ENCODE measurements at places on chromosomes 13 and 19.

DNA sequence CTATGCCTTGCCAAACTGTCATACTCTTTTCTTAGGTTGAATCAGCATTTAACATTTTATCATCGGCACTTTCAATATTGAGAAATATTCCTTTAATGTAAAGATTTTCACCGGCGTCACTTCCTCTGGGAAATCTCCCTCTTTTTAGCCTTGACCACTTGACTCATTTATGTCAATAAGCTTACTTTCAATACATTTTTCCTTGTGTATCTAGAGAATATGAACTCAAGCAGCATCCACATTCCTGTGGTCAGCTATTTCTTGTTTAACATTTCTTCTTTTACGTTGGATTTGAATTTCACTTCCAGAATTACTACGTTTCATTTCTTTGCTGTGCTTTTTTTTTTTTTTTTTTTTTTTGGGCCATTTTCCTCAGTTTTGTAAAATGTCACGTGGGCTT, 271.2 kb upstream of the HTR2A start:
- DNase-seq: no peak

DNA sequence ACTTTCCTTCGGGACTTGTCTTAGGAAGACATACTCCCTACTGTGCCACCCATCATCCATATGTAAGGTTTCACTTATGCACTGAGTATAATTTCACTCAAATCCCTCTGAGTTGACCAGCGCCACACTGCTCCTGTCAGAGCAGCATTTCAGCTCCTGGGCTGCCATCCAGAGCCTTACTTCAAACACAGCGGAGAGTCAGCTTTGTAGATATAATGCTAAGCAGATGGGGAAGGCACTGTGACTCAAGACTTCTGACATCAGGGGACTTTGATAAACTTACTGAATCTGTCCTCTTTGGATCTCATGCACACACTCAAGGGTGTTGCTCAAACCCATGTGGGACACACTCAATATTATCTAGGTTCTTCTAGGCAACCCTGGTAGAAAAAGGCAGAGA, 34.9 kb downstream of the DOCK9 start:
- DNase-seq: no peak

GRCh38 chr19:10517760-10518443, 655 bp upstream of the S1PR5 start:
- DNase-seq: no peak

DNA sequence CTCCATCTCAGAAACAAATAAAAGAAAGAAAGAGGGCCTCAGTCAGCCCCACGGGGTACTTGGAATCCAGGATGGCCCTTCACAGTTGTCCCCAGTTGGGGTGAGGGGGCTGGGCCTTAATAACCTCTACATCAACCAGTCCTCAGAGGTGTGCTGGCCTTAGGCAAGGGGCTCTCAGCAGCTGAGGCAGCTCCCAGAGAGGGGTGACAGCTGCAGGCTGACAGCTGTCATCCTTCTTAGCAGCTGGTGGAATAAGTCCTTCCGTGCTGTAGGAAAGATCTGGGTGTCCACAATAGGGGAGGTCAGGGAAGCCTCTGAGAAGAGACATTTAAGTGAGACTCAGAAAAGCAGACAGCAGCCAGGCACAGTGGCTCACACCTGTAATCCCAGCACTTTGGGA, 7.4 kb downstream of the BCAM start:
- no peak for DNase-seq

DNA sequence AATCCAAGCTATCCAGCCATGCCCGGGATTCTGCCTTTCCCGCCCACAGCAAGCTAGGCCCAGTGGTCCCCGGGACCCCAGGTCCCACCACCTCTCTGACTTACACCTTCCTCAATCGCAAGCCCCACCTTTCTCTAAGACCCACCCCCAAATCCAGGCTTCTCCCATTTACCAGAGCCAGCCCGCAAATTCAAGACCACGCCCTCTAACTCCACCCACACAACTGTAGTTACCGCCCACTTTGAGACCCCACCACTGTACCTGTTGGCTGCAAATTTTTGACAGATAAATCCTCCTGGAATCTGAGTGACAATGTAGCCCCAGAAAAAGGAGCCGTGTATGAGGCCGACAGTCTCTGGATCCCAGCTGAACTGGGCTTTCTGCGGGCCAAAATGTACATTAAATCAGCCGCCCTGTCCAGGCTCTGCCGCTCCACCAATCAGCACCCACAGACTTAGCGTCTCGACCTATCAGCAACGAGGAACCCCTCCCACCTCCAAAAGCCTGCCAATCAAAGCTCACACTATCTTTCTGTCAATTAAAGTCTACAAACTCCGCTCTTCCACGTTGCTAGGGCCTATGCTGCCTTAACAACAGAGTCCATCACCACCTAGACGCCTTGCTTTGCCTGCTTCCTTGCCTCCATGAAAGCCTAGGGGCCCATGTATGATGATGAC, 6.3 kb downstream of the SLC17A7 start:
- no peak for DNase-seq

GRCh38 chr19:20470345-20471135, 95.0 kb downstream of the ZNF737 start:
- DNase-seq: no peak

DNA sequence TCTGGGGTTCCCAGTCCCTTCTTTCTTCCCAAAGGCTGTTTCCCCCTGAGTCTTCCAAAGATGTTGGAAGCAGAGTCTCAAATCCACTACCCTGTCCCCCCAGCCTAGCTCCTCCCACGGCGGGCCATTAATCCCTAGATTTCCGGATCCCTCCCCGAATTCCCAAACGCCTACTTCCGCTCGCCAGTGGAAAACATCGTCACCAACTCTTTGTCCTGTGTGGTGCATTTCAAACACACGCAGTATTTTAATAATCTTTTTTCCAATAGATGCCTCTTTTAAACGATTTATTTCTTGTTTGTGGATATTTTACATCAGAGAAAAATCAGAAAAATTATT, 610 bp downstream of the ZNF791 start:
- no peak for DNase-seq

DNA sequence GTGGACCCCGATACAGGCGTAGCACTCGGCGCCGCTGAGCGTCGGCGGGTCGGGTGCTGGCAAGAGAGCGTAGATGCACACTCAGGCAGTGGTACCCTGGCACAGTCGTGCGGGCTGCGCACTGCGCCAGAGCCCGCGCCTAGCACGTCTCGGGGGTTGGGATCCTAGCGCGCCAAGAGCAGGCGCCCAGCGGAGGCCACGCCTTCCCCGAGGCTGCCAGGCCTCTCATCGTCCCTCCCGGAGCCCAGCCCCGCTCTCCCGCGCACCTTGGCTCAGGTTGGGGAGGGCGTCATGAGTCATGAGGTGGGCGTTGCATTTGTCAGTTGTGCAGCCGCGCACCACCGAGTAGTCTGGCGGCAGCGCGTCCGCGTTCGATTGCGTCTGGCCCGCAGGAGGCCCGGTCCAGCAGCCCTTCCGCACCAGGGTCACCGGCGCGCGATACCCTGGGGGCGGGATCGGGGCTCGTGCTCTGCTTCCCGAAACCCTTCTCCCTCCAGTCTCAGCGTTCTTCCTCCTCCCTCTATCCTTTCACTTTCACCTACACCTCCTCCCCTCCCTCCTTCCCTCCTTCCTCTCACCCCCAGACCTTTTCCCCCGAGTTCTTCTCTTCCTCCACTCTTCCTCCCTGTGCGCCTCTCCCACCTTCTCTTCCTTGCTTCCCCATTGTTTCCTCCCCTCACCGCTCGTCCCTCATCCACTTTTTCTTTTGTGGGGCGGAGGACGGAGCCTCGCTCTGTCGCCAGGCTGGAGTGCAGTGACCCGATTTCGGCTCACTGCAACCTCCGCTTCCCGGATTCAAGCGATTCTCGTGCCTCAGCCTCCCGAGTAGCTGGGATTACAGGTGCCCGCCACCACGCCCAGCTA, 3.5 kb downstream of the LYPD5 start:
- DNase-seq: no peak

GRCh38 chr19:55086730-55087541, 11.3 kb downstream of the EPS8L1 start:
- DNase-seq: no peak

GRCh38 chr13:23086968-23087623, 93.7 kb upstream of the SGCG start:
- DNase-seq: no peak

GRCh38 chr13:76229281-76229680, 593.2 kb downstream of the LMO7 start:
- DNase-seq: no peak

- peak; percentile 50 for DNase-seq
Observed at GRCh38 chr19:48746738-48747575, at the start of gene IZUMO1. Gene IZUMO1 (minus strand): TSS chr19:48746909. CDS start chr19:48745859, 1,050 bp downstream.

- DNase-seq: no peak
Observed at GRCh38 chr19:17021793-17022590, 4.6 kb downstream of the CPAMD8 start.

DNA sequence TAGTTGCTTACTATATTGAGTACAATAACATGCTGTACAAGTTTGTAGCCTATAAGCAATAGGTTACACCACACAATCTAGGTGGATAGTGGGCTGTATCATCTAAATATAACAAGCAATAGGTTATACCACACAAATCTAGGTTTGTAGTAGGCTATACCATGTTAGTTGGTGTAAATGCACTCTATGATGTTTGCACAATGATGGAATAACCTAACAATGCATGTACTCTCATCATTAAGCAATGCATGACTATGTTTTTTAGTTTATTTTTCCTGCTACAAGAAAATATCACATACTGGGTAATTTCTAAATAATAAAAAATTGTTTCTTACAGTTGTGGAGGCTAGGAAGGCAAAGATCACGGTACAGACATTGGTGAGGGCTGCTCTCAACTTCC, 262.5 kb downstream of the SLITRK6 start:
- no peak for DNase-seq

DNA sequence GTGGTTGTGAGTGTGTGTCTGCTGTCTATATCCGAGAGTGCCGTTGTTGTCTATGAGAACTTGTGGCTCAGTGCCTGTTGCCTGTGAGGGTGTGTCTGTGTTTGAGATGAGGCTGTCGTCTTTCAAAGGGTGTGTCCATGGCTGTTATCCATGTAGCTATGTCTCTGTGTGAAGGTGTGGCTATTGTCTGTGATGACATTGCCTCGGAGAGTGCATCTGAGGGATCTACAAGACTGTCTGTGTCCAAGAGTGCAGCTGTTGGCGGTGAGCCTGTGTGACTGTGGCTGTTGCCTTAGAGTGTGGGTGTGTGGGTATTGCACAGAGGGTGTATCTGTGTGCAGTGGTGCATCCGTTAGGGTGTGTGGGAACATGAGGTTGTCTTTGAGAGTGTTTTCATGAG, 4.9 kb downstream of the NUMBL start:
- DNase-seq: no peak

DNA sequence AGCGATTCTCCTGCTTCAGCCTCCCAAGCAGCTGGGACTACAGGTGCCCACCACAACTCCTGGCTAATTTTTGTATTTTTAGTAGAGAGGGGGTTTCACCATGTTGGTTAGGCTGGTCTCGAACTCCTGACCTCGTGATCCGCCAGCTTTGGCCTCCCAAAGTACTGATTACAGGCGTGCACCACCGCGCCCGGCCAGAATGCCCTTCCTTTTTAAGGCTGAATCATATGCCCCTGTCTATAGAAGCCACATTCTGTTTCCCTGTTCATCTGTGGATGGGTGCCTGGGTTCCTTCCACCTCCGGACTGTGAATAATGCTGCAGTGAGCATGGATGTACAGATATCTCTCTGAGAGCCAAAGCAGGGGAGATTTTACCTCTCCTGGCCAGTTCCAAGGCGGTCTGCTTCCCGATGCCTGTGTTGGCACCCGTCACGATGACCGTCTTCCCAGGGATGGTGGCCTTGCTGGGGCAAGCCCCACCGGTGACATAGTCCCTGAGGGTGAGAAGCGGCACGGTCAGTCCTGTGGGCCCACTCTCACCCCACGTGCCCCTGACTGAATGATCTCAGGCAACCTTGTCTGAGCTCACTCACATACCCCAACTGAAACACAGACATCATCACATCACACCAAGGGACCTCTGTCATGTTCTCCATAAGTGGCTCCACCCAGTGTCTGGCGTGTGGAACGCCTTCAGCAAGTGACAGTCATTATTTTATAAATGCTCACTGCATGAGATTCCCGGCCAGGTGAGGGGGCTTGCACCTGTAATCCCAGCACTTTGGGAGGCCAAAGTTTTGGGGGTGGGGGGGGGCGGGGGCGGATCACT, 4.0 kb downstream of the RDH13 start:
- DNase-seq: no peak

GRCh38 chr19:47467914-47468313, 3.8 kb downstream of the SLC8A2 start:
- DNase-seq: no peak

DNA sequence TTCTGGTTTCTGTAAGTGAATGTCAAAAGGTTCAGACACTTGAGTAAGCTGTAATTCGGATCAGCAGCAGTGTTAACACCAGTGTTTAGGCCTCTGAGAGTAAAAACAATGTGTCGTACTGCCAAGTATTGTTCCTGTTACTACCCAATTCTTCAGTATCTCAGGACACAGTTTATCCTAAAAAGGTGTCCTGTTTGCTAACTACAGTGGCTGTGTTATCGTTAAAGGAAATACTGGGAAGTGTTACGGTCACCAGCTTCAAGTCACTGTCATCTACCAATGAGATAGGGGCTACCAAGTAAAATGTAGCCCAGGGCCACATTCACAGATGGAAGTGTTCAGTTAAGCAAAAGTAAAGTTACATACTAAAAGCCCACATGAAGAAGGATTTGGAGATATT, 2.3 kb upstream of the UPF3A start:
- DNase-seq: no peak
